ENCODE measurements at places on chromosomes 11 and 22.

GRCh38 chr11:47914743-47915142 is 65.6 kb upstream of the PTPRJ start:
- peak; percentile 14 for DNase-seq

DNA sequence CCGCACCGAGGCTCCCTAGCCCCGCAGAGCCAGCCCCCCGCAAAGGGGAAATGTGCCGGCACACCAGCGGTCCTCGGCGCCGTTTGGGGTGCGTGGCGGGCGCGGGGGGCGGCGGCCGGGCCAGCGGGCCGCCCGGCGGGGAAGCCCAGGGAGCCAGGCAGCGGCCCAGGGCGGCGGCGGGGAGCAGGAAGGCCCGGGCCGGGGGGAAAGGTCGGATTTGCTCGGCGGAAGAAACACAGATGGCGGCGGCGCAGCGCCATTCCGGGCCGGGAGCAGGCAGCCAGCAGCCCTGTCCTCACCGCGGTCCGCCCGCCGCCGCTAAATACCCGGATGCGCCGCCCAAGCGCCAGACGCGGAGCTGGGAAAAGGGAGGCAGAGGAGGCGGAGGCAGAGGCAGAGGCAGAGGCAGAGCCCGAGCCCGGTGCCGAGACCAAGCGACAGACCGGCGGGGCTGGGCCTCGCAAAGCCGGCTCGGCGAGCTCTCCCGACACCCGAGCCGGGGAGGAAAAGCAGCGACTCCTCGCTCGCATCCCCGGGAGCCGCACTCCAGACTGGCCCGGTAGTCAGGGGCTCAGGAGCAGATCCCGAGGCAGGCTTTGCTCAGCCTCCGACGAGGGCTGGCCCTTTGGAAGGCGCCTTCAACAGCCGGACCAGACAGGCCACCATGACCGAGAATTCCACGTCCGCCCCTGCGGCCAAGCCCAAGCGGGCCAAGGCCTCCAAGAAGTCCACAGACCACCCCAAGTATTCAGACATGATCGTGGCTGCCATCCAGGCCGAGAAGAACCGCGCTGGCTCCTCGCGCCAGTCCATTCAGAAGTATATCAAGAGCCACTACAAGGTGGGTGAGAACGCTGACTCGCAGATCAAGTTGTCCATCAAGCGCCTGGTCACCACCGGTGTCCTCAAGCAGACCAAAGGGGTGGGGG is 2.6 kb upstream of the GCAT start:
- DNase-seq = peak; percentile 96

DNA sequence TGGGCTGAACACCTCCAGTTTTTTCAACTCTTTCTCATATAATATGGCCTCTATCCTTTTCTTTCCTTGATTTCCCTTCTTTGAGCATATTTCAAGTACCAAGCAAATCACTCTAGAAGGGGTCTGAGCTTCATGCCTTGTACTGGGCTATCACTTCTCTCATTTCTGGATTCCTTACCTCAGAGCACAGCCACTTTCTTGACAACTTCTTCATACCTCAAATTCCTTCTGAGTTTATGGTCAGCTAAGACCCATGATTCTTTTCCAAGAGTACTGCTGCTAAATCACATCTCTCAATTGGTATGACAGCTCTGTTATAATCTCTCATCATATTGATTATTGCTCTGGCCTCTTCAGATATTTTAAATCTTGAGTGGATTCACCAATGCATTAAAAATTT is 224.8 kb upstream of the ZBED5 start:
- no peak for DNase-seq

GRCh38 chr11:76890329-76890728 is 29.6 kb downstream of the ACER3 start:
- DNase-seq = no peak

DNA sequence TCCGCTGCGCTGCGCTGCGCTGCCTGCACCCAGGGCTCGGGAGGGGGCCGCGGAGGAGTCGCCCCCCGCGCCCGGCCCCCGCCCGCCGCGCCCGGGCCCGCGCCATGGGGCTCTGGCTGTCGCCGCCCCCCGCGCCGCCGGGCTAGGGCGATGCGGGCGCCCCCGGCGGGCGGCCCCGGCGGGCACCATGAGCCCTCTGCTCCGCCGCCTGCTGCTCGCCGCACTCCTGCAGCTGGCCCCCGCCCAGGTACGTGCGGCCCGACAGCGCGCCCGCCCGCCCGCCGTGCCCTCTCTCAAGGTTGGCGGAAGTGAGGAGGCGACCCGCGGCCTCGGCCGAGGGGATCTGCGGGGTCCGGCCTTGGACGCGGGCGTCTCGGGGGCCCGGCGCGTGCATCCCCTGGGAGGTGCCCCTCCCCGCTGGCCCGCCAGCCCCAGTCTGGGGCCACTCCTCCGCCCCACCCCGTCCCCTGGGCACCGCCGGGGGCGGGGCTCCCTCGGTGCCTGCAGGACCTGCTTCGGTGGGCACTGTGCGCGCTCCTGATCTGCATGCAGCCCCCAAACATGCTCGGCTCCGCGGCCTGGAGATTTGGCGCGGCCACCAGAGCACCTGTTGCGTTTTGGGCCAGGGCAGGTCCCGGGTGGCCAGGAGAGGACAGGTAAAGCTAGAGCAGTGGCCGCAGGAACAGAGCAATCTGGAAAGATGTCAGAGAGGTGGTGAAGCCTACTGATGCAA is 429 bp downstream of the VEGFB start:
- DNase-seq = peak; percentile 84

GRCh38 chr11:72860592-72860991 is 46.4 kb downstream of the ATG16L2 start:
- no peak for DNase-seq
